ENCODE measurements at places on chromosomes 2 and 18.

- DNase-seq = peak; percentile 94
- no peak overlapping the region for H3K4me3 ChIP-seq
- no peaks in the 10 kb centered on the region for H3K27me3 ChIP-seq
- H3K4me1 ChIP-seq = peaks cover 17% of the 10 kb centered on the region
- peak overlapping the region; percentile 6 for H3K27ac ChIP-seq
- H3K36me3 ChIP-seq = no peaks in the 10 kb centered on the region
These were observed 59.9 kb downstream of the VIT start for GRCh38 chr2:36756438-36756837.

DNA sequence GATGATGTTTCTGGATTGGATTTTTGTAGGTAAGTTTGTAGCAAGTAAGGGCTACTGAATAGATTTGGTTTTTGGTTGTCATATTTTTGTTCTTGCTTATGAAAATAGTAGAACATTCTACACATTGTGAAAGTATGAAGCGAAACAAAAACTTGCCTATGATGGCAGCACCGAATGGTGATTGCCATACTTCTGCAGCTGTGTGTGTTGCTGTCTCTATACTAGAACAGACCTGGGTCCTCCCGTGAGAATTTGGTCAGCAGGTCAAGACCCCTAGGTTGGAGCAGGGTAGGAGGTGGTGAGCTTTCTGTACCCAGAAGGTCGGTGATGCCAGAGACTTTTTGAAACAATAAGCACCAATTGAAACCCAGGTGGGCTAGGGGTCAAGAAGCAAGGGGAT lies 322.6 kb downstream of the PRKCE start:
- no peak overlapping the region for H3K4me3 ChIP-seq
- no peaks in the 10 kb centered on the region for H3K27me3 ChIP-seq
- no peak overlapping the region for H3K27ac ChIP-seq
- peaks cover 3% of the 10 kb centered on the region for H3K4me1 ChIP-seq
- H3K36me3 ChIP-seq = no peaks in the 10 kb centered on the region
- DNase-seq = no peak

DNA sequence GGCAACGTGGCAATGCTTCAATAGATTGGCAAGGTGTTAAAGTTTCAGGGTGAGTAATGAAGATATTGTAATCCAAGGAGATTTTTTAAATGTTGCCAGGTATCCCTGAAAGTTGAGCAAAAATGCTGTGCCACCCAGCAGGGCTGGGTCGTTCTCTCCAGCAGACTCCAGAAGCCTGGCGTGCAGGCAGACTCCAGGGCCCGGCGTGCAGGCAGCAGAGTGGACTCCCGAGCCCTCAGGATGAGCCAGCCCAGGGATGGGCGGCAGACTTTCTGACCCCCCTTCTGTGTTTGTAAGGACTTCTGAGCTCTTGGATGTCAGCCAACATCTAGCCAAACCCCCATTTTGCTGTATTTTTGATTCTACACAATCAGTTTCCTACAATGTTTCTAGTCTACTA lies 289.1 kb downstream of the ZNF516 start:
- no peaks in the 10 kb centered on the region for H3K36me3 ChIP-seq
- no peak for DNase-seq
- peaks cover 33% of the 10 kb centered on the region for H3K27me3 ChIP-seq
- no peak overlapping the region for H3K27ac ChIP-seq

- no peak overlapping the region for H3K4me3 ChIP-seq
- H3K4me1 ChIP-seq = peaks cover 8% of the 10 kb centered on the region
- no peaks in the 10 kb centered on the region for H3K27me3 ChIP-seq
- peaks cover 42% of the 10 kb centered on the region for H3K36me3 ChIP-seq
- H3K27ac ChIP-seq = no peak overlapping the region
- no peak for DNase-seq
These were observed 17.5 kb downstream of the LBH start for GRCh38 chr2:30248791-30249190.

GRCh38 chr18:61957801-61958516 lies 65.2 kb upstream of the RNF152 start:
- H3K36me3 ChIP-seq = no peaks in the 10 kb centered on the region
- no peak overlapping the region for H3K4me3 ChIP-seq
- H3K27me3 ChIP-seq = no peaks in the 10 kb centered on the region

GRCh38 chr2:135999899-136000298 lies 14.5 kb upstream of the DARS1 start:
- H3K27ac ChIP-seq = no peak overlapping the region
- no peak for DNase-seq
- H3K36me3 ChIP-seq = no peaks in the 10 kb centered on the region
- H3K4me1 ChIP-seq = no peaks in the 10 kb centered on the region
- no peaks in the 10 kb centered on the region for H3K27me3 ChIP-seq

DNA sequence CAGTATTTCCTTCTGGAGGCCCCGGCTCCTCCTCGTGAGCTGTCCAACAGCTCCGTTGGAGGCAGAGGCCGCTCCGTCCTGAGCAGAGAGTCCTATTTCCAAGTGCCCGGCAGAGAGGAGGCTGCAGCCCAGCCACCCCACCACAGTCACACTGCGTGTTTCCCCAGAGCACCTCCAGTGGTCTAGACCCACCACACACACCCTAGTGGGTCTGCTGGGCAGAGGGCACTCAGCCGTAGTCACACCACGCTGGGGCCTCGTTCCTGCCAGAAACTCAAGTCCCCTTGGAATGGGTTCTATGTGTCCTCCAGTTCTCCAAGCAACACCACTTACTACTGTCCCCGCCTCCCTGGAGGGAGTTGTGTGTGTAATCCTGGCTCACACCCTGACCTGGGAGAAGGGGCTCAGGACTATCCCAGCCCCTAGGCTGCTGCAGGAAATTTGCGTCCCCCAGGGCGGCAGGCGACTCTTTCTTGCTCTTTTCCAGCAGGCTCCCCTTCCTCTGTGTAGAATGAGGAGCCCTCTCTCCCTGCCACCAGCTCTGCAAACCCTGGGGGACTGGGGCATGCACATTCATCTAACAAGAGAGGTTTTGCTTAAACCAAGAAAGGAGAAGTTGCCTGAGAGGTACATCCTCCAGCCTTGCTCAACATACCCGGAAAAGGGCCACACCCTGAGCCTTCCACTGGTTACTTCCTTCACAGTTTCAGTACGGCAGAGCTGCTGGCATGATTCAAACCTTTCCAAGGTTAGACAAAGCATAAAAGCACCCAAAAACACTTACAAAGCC lies 114.1 kb downstream of the NDUFA10 start:
- H3K4me3 ChIP-seq = no peak overlapping the region
- H3K36me3 ChIP-seq = no peaks in the 10 kb centered on the region
- no peak for DNase-seq
- no peaks in the 10 kb centered on the region for H3K4me1 ChIP-seq
- no peaks in the 10 kb centered on the region for H3K27me3 ChIP-seq

- peak; percentile 72 for DNase-seq
- no peaks in the 10 kb centered on the region for H3K27me3 ChIP-seq
- no peaks in the 10 kb centered on the region for H3K36me3 ChIP-seq
- no peak overlapping the region for H3K27ac ChIP-seq
- H3K4me3 ChIP-seq = no peak overlapping the region
These were observed 112.8 kb downstream of the UPP2 start for GRCh38 chr2:158214431-158214830.

- H3K27me3 ChIP-seq = no peaks in the 10 kb centered on the region
- no peaks in the 10 kb centered on the region for H3K4me1 ChIP-seq
- H3K36me3 ChIP-seq = no peaks in the 10 kb centered on the region
- H3K4me3 ChIP-seq = no peak overlapping the region
- no peak overlapping the region for H3K27ac ChIP-seq
These were observed 38.3 kb downstream of the CRACDL start for GRCh38 chr2:98897746-98898145.

GRCh38 chr2:67633212-67633856 lies 236.2 kb downstream of the ETAA1 start:
- H3K4me1 ChIP-seq = no peaks in the 10 kb centered on the region
- H3K36me3 ChIP-seq = no peaks in the 10 kb centered on the region
- DNase-seq = peak; percentile 11
- no peak overlapping the region for H3K27ac ChIP-seq
- no peaks in the 10 kb centered on the region for H3K27me3 ChIP-seq
- no peak overlapping the region for H3K4me3 ChIP-seq

DNA sequence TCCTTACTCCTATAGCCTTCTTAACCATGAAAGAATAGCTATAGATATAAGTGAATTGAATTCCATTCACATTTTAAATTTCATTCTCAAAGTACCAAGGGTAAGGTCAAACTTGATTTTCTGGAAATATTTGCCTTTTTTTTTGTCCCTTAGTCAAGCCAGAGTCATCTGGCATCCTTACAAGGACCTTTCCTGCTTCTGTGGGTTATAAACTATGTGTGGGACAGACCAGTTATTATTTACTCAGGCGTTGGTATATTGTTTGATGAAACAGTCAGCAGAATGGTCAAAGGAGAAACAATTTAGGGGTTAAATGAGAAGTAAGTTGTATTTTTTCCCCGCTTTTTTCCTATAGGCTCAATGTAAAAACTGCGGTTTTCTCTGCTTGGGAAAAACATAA lies 1103.2 kb upstream of the ZEB2 start:
- no peak overlapping the region for H3K27ac ChIP-seq
- no peak overlapping the region for H3K4me3 ChIP-seq
- no peaks in the 10 kb centered on the region for H3K36me3 ChIP-seq
- no peaks in the 10 kb centered on the region for H3K4me1 ChIP-seq
- no peaks in the 10 kb centered on the region for H3K27me3 ChIP-seq
- no peak for DNase-seq

DNA sequence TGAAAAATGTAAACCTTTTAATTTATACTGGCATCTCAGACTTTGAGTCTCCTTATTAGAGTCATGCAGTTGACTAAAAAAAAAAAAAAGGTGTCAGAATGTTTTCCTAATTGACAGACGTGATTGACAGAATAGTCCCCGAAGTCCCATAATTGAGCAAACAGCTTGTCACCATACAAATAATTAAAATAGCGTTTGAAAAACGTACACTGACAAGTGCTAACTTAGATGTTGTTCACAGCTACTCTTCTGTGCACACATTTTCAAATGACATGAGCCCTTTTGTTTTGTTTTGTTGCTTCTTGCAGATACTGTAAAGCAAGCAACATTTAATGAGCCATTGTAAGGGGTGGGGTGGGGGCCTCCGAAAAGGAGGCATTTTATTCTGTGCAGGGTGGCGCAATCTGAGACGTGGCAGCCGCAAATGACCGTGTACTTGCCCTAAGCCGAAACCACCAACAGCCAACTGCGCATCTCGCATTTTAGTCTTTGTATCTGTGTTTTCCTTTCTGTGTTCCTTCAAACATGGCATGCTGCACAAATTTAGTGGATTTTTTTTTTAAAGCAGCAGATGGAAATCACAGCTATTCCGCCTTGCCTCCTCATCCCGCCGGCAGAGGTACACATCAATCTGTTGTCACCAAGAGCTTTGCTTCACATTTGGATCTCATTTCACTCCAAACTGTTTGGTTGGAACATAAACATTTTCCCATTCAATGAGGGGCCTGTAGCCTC lies 52.4 kb downstream of the LPIN1 start:
- no peak overlapping the region for H3K4me3 ChIP-seq
- H3K4me1 ChIP-seq = no peaks in the 10 kb centered on the region
- H3K36me3 ChIP-seq = peaks cover 45% of the 10 kb centered on the region
- H3K27me3 ChIP-seq = no peaks in the 10 kb centered on the region
- H3K27ac ChIP-seq = no peak overlapping the region

DNA sequence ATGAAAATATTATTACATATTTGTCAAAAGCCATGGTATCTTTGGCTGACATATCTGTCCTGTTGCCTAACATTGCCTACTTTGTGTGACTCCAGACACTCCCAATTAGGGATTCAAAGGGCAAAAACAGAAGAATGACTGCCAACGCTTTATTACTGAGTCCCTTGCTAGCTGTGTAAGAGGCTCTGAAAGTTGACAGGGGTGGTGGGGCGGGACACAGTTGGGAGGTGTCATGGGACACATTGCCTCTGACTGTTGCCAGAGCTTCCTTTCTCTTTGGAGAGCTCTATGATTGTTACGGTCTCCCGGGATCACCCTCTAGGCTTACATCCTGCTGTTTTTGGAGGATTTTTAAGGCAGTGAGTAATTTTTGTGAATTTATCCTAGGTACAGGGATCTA lies 249.6 kb upstream of the ACVR2A start:
- H3K27me3 ChIP-seq = no peaks in the 10 kb centered on the region
- H3K27ac ChIP-seq = no peak overlapping the region
- no peak overlapping the region for H3K4me3 ChIP-seq
- no peaks in the 10 kb centered on the region for H3K36me3 ChIP-seq
- peak; percentile 9 for DNase-seq

GRCh38 chr2:233245406-233245805 lies 6.1 kb upstream of the ATG16L1 start:
- no peak overlapping the region for H3K27ac ChIP-seq
- H3K4me3 ChIP-seq = no peak overlapping the region
- no peaks in the 10 kb centered on the region for H3K4me1 ChIP-seq
- H3K27me3 ChIP-seq = no peaks in the 10 kb centered on the region

DNA sequence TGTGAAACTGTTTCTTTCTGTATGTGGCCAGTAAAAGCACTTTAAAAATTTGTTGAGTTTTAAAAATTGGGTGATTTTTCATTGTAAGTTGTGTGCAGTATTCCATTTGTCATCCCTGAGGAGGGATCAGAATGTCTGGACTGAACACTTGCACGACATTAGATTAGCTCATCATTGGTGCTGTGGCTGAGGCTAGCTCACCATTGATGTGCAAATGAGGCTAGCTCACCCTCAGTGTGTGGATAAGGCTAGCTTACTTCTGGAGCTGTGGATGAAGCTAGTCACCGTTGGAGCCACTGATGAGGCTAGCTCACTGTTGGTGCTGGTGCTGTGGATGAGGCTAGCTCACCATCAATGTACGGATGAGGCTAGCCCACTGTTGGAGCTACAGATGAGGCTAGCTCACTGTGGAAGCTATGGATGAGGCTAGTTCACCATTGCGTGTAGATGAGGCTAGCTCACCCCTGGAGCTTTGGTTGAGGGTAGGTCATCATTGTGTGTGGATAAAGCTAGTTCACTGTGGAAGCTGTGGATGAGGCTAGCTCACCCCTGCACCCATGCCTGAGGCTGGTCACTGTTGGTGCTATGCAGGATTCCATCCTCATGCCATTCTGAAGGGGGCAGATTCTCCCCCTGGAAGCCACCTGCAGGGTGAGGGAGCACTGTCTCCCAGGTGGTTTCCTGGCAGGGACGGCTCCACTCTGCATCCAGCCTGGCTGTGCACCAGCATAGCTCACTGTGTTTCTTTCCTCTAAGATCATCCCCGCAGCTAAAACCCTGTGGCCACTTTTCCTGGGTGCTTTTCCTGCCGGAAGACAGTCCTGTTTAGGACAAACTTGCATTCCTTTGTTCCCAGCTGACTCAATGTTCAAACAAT lies 101.1 kb downstream of the TWIST2 start:
- H3K36me3 ChIP-seq = no peaks in the 10 kb centered on the region
- H3K4me1 ChIP-seq = no peaks in the 10 kb centered on the region
- H3K27ac ChIP-seq = no peak overlapping the region
- H3K27me3 ChIP-seq = peaks cover 7% of the 10 kb centered on the region
- no peak for DNase-seq

Measured in A673 (cell line).